Psoas muscle (tissue), 8 donors: ENCODE measurements at places on chromosomes 4 and X. TPM values are rescaled to one million over a fixed set of nuclear protein-coding genes. Genes with fewer than 3 reads are reported as not detected.

The TEX13D gene
- not detected for total RNA-seq

DNA sequence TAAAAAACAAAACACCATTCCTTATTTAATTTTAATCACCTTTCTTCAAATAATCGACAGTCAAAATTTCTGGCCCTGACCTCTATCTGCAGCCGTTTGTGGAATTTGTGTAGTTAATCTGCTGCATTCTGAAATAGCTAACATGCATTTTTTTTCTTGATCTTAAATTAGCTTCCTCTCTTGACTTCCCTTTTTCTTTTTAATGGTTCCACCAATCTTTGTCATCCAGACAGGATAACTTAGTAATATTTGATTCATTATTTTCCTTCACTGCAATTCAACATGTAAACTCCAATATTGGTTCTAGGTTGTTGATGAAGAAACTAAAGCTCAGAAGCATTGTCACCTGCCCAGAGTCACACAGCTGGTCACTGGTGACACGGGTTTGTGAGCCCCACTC is 77.3 kb downstream of the ARHGAP10 start:
- no peak for DNase-seq

DNA sequence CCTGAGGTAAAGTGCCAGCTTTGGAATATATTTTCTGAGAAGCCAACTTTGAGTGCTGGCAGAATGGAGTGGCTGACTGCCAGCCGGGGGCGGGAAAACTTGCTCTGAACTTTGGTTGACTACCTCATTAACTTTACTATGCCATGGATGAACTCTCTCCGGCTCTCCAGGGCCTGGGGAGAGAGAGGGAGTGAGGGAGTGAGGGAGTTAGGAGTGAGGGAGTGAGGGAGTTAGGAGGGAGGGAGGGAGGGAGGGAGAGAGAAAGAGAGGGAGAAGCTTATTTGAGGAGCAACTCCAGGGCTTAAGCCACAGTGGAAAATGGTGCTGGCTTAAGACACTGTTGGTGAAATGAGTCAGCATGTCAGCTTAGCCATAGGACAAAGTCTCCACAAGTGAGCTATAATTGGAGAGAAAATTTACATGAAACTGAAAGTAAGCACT is 280.9 kb upstream of the RPS6KA3 start:
- DNase-seq: no peak

The ANK2 gene
- 113 TPM for total RNA-seq

DNA sequence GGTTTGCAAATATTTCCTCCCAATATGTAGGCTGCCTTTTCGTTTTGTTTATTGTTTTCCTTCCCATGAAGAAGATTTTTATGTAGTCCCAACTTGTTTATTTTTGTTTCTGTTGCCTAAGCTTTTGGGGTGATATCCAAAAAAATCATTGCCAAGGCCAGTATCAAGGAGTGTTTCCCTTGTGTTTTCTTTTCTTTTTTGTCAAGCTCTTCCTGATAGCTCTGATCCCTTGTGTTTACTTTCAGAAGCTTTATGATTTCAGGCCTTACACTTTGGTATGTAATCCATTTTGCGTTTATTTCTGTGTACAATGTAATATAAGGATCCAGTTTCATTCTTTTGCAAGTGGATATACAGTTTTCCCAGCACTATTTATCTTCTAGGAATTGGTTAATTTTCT is 93.9 kb downstream of the KLHL13 start:
- no peak for DNase-seq
